Activated T-cell treated with anti-CD3 and anti-CD28 coated beads, Interleukin-2, amount 50 U/mL, for 24 hours (primary cell): ENCODE measurements at places on chromosomes 2 and 18.

DNA sequence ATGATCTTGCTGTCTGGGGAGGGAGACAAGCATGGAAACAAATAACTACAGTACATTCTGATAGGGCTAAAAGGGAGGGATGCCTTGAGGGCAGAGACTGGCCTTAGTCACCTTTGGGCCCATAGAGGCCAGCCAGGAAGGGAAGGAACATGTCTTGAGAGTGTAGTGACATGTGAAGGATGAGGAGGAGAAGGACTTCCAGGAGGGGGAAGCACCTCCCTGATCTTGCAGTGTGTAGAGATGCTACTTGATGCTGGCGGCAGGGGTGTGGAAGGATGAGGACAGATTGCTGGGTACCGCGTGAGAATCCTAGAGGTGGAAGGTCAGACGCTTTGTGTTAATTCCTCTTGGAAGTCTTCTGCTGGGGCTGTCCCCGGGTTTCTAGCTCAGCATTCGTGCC, 13.1 kb downstream of the TET3 start:
- DNase-seq = no peak

DNA sequence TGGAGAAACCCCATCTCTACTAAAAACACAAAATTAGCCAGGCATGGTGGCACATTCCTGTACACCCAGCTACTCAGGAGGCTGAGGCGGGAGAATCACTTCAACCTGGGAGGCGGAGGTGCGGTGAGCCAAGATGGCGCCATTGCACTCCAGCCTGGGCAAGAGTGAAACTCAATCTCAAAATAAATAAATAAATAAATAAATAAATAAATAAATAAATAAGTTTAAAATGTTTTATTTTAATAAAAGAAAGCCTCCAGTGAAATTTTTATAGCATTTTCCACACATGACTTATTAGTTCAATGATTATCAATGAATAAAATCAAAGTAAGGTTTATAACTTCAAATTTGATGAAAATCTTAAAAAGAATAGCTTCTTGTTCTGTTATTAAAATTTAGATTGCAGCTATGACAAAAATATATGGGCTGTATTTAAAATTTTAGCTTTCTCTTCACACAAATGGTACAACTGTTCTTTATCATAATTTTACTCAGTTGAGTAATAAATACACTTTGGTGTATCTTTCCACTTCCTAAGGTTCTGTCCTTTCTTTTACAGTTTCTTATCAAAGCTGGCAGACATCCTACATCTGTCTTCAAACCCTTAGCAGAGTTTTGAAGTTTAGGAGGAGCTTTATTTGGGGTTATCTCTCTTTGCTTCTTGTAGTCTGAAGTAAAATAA, 78.4 kb upstream of the ZSWIM2 start:
- DNase-seq = no peak

GRCh38 chr2:132733094-132733493, 63.1 kb upstream of the LYPD1 start:
- DNase-seq = no peak

DNA sequence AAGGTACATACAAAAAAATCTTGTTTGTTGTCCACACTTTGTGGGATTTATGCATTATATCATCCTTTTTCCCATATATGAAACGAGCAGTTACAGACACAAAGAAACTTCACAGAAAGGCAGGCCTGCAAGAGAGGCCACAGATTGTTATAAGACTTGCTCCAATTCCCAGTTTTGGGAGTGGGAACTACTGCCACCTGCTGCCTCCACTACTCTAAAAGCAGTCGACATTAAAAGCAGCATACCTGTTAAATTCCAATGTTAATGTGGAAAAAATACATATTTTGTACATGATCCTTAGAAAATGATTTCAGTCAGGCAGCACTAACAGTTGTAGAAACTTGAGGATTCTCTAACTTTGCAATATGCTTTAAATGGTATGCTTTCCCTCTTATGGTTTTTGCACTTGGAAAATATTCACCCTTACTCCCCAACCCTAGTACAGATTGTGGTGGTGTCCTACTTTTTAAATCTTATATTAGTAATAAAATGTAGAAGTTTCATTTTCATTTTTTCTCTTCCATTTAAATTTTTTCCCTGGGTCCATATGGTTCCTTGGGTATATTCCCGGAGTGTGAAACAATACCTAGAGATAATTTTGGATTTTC, 37.9 kb downstream of the SLC38A11 start:
- no peak for DNase-seq

- no peak for DNase-seq
These were observed 665.0 kb upstream of the FANCL start for GRCh38 chr2:58906081-58906645.
